Mucosa of descending colon (tissue), 3 donors: ENCODE measurements at places on chromosomes 7 and 10.
A peak's percentile ranks its signal among the peaks of the same experiment; 100 is the strongest.

DNA sequence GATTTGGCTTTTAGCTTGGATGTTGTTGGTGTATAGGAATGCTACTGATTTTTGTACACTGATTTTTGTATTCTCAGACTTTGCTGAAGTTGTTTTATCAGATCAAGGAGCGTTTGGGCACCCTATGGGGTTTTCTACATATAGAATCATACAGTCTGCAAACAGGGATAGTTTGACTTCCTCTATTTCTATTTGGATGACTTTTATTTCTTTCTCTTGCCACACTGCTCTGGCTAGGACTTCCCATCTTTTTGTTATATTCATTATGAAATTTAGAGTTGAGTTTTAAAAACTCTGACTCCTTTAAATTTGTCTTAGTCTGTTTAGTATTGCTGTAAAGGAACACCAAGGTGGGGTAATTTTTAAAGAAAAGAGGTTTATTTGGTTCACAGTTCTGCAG is 4.7 kb downstream of the ZNF786 start:
- no peak for DNase-seq

GRCh38 chr10:97497572-97498075 is 598 bp downstream of the MMS19 start:
- peak; percentile 90 for DNase-seq

DNA sequence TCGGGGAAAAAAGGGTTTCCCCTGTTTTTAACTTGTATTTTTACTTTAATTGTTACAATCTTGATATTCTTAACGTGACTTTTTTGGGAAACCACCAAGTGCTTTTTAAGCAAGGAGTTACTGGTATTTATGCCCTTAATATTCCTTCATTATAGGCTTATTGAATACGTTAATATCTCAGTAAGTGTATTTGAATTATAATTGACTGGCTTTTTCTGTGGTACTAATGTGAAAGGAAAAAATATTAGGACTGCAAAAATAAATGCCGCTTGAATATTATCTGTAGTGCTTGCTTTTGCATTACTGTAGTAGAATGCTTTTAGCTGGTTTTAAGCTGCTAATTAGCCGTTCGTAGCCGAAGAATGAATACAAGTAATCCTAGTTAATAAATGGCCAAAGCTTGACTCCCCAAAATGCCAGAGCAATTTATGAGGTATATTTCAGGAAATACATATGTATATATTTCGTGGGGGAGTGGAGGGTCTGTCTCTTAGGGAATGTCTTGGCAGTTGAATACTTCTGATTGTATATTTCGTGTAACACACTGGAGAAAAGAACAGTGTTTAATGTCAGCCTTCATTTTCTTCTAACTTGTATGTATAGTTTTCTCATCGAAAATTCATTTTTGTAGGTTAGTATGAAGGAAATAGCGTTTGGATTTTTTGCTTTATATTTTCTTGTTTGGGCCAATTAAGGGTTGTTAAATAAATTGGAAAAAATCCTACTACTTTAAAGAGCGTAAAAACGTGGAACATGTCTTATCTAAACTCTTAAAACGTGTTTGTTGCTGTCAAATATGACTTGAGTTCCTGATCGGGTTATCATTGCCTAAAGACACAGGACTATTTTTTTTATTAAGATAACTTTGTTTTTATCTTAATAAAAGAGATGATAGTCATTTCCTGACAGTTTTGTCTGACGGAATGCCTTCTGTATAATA is 1.5 kb downstream of the PDCD4 start:
- DNase-seq: no peak

DNA sequence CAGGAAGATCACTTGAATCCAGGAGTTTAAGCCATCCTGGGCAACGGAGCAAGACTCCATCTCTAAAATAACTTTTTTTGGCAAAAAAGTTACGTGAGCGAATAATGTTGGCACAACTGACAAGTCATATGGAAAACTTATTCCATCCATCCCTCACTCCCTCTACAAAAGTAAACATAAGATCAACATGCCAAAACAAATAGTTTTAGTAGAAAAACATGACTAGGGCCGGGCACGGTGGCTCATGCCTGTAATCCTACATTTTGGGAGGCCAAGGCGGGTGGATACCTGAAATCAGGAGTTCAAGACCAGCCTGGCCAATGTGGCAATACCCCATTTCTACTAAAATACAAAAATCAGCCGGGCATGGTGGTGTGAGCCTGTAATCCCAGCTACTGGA is 25.6 kb downstream of the SLC25A16 start:
- DNase-seq: no peak
